SJSA1 (cell line): ENCODE measurements at places on chromosomes 12 and 14. TPM values are rescaled to one million over a fixed set of nuclear protein-coding genes. Genes with fewer than 3 reads are reported as not detected.

- no peak for DNase-seq
Measured at GRCh38 chr12:3988519-3989217, 115.5 kb upstream of the PARP11 start.

DNA sequence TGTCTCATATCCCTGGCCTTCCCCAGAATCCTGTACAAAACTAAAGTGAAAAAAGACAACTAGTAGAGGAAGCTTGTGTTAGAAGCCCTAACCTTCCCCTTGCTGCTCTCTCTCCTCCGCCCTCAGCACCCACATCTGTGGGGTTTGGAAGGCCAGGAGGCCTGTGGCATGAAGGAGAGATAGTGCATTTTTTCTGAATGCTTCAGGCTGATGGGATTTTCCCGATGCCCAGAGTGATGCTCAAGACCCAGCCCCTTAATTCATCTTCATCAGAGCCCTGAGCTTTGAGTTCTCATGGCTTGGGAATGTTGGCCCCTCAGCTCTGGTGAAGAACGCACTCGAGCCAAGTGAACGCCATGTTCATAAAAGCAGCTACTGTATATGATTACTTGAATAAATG is 5.9 kb downstream of the FGF6 start:
- DNase-seq: no peak

- no peak for DNase-seq
Measured at GRCh38 chr14:89641495-89642175, 224.6 kb upstream of the FOXN3 start.

GRCh38 chr12:111369496-111370220 is 763 bp upstream of the PHETA1 start:
- no peak for DNase-seq

DNA sequence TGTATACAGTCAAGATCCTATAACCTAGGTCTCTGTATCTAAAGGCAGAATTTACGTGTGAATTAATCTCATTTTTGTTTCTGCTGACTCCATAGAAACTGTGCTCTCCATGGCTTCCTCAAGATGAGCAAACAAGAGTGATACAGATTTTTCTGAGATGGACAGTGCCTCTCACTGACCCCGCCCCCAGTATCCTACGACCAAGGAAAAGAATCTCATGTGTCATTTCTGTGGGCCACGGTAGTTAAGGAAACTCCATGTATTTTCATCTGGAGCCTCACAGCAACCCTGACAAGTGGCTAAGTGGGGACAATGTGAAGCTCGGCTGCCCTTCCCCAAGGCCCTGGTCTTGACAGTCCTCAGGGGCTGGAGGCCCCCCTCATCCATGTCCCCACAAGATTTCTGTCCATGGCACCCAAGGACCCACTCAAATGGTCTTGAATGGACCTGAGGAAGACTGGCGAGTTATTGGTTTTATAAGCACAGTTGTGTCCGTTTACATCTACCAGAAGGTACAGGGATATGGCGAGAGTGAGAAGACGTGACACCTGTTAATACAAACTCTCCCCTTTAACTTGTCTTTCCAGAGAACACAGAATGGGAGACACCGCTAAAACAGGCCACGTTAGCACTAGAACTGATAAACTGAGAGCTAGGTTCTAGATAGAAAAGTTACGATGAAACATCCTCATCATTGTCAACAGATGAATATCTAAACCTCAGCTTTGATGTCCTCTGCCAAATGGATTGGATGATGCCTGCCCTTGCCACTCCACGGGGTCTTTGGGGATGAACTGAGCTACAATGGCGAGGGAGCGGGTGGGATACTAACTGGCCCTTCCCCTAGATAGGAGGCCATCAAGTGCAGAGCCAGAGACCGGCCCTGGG is 108.4 kb upstream of the EGLN3 start:
- DNase-seq: no peak

TMEM179 gene
- total RNA-seq: not detected in 2 replicates

GRCh38 chr14:24576182-24576581 is at the start of gene CTSG:
TSS of gene CTSG (minus strand) at chr14:24576250. CDS start at chr14:24576223, 27 bp downstream.
- no peak for DNase-seq

DNA sequence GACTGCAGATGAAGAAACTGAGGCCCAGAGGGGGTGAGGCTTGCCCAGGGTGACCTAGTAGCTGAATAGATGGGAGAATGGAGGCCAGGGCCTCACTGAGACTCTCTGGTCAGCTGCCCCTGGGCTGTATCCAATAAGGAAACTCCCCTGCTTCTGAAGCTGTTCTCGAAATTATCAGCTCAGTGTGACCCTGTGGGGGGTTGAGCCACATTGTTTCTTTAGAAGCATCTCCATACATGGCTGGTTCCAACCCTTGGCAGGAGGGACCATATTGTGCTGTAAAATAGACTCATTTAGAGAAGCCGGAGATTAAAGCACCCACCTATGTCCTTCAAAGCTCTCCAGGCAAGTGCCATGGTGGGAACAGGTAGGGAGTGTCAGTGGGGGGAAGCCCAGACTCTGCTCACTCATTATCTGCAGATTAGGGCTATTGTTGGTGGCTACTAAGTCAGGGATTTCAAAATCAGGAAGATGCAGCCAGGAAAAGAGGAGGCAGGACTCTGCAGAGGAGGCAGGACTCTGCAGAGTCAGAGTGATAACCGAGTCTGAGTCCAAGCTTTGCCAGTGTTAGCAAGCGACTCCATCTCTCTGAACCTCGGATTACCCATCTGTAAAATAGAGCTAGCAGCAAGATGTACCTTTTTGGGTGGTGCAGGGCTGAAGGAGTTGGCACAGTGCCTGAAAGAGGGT is 3.5 kb downstream of the SERPINA5 start:
- DNase-seq: no peak
